Fibroblast of the conjunctiva (primary cell): ENCODE measurements at places on chromosomes 12 and 14.

- DNase-seq: no peak
Measured at GRCh38 chr12:68113644-68114043, 45.9 kb downstream of the IFNG start.

- DNase-seq: no peak
Measured at GRCh38 chr12:124240493-124240892, 54.4 kb upstream of the RFLNA start.

DNA sequence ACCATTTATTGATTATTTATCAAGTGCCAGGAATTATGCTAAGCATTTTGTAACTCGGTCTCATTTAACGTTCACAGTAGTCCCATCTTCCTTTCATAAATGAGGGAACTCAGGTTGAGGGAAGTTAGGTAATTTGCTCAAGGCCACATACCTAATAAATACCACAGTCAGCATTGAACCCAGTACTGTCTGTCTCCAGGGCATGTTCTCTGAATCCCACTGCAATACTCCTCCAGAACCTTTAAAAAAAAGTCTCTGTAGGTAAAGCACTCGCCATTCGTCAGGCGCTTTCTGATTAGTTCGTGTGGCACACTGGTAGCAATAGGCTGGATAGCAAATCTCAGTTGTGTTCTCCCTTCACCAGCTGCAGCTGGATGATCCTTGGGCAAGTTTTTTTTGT, 14.3 kb downstream of the SLC17A8 start:
- DNase-seq: no peak

DNA sequence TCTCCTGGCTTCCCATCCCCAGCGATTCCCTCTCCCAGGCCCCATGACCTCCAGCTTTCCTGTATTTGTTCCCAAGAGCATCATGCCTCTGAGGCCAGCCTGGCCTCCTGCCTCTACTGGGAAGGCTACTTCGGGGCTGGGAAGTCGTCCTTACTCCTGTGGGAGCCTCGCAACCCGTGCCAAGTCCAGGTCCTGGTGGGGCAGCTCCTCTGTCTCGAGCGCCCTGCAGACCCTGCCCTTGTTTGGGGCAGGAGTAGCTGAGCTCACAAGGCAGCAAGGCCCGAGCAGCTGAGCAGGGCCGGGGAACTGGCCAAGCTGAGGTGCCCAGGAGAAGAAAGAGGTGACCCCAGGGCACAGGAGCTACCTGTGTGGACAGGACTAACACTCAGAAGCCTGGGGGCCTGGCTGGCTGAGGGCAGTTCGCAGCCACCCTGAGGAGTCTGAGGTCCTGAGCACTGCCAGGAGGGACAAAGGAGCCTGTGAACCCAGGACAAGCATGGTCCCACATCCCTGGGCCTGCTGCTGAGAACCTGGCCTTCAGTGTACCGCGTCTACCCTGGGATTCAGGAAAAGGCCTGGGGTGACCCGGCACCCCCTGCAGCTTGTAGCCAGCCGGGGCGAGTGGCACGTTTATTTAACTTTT, 14.3 kb downstream of the C12orf43 start:
- DNase-seq: no peak

DNA sequence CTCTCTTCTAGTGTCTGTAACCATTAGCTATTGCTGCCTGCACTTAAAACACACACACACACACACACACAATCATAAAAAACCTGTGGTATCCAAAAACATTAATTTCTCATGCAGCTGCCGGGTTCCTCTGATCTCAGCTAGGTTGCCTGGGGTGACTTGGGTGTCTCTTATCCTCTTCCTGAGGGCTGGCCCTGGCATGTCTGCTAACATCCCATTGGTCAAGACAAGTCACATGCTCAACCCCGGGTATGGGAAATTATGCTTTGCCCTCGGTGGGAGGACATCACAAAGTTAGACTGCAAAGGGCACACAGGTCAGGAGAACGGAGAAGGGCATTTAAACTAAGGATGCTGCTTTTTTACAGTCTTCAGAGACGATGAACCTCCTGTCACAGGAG, 55.7 kb downstream of the TRPV4 start:
- DNase-seq: no peak

- no peak for DNase-seq
Measured at GRCh38 chr14:96727073-96727472, 70.1 kb upstream of the VRK1 start.

GRCh38 chr14:62711351-62712023, 333.8 kb downstream of the KCNH5 start:
- no peak for DNase-seq

DNA sequence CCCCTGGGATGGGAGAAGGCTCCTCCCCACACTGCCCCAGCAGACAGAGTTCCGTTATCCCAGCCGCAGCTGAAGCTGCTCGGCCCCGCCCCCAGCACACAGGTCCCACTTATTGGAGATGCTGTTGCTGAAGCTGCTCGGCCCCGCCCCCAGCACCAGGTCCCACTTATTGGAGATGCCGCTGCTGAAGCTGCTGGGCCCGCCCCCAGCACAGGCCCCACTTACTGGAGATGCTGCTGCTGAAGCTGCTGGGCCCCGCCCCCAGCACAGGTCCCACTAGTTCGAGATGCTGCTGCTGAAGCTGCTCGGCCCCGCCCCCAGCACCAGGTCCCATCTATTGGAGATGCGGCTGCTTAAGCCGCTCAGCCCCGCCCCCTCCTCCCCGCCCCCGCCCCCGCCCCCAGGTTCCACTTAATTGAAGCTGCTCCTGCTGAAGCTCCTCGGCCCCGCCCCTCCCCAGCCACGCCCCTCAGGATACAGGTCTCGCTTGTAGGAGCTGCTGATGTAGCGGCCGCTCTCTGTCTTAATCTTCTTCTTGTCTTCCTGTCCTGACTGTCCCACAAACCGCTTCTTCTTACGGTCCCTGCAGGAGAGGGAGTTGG, 12.0 kb downstream of the CFAP73 start:
- no peak for DNase-seq

DNA sequence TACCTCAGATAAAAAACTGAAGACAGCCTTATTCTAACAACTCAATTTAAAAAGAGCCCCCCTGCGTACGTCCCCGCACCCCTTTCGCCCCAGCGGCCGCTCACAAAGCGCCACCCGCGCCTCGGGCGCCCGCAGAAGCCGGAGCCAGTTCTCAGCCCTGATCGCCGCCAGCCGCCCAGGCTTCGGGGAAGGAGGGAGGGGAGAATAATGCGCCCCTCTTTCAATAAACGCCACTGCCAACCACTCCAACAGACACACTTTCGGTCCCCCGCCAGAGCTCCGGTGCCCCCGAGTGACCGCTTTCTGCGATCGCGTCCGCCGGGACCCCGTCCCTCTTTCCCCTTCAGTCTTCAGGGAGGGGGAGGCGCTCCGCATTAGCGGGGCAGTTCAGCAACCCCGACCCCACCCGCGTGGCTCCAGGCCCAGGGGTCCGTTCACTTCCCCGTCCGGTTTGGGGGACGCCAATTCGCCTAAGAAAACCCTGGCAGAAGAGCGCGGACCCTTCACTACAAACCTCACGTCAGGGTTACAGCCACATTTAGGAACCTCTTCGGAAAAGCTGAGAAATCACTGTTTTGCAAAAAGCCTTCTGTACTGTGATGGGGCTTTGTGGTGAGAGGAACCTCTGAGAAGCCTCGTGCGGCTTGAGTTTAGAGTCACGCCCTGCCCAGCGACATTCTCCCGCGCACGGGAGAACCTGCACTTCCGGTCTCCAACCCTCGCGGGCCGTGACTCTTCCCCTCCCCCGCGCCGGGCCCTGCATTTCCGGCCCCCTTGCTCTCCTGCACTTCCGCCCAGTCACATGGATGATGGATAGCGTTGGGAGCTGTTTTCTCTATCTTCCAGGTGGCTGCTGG, 18.7 kb downstream of the FOXG1 start:
- peak; percentile 2 for DNase-seq

DNA sequence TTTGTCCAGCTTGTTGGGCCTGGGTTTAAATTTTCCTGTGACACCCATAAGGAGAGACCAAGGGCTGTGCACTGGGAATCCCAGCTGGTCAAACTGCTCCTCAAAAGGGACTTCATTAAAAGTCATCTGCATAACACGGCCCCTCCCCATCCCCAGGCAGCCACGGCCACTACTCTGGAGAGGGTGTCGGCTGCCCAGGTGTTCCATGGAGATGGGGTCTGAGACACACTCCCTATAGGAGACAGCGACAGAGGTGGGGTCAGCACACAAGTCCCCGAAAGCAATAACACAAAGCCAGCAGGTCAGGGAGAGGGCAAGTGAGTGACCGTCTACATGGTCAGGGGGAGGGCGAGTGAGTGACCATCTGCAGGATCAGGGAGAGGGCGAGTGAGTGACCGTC, 75.6 kb upstream of the BCL11B start:
- no peak for DNase-seq

- DNase-seq: no peak
Measured at GRCh38 chr14:68747393-68747792, 45.5 kb downstream of the ZFP36L1 start.

GRCh38 chr14:104512061-104512460, 67.5 kb upstream of the C14orf180 start:
- no peak for DNase-seq

DNA sequence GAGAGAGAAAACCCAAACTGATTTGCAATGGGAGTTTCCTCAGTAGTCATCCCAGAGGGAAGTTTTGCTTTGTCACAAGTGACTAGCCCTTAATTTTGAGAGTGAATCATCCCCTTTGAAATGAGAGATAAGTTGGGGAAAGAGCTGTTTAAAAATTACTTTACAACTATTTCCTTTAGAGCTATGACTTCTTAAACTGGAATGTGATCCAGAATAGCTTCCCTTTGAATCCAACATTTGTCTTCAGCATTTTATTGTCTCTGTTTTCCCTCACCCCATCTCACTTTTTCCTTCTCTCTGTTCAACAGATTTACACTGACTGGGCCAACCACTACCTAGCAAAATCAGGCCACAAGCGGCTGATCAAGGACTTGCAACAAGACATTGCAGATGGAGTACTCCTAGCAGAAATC, 109.3 kb downstream of the NAV3 start:
- peak; percentile 52 for DNase-seq

GRCh38 chr14:36988568-36988967, 183.8 kb downstream of the SLC25A21 start:
- no peak for DNase-seq

GRCh38 chr12:59298296-59298695, 297.5 kb upstream of the SLC16A7 start:
- no peak for DNase-seq

GRCh38 chr14:93037351-93037750, 78.4 kb downstream of the ITPK1 start:
- DNase-seq: no peak

- DNase-seq: no peak
Measured at GRCh38 chr14:88901189-88901588, 76.7 kb downstream of the TTC8 start.

GRCh38 chr12:31832740-31833729, 104.2 kb upstream of the AMN1 start:
- DNase-seq: no peak

GRCh38 chr12:96422192-96422591, 22.0 kb upstream of the CDK17 start:
- DNase-seq: peak; percentile 62

GRCh38 chr12:50679612-50680011, 84.3 kb upstream of the ATF1 start:
- no peak for DNase-seq
